ENCODE measurements at places on chromosomes 5 and 9.

- DNase-seq, result no peak
These were observed 11.9 kb downstream of the FGF18 start for GRCh38 chr5:171431251-171431777.

- DNase-seq, result peak; percentile 34
These were observed 263.9 kb downstream of the CHSY3 start for GRCh38 chr5:130168211-130168610.

DNA sequence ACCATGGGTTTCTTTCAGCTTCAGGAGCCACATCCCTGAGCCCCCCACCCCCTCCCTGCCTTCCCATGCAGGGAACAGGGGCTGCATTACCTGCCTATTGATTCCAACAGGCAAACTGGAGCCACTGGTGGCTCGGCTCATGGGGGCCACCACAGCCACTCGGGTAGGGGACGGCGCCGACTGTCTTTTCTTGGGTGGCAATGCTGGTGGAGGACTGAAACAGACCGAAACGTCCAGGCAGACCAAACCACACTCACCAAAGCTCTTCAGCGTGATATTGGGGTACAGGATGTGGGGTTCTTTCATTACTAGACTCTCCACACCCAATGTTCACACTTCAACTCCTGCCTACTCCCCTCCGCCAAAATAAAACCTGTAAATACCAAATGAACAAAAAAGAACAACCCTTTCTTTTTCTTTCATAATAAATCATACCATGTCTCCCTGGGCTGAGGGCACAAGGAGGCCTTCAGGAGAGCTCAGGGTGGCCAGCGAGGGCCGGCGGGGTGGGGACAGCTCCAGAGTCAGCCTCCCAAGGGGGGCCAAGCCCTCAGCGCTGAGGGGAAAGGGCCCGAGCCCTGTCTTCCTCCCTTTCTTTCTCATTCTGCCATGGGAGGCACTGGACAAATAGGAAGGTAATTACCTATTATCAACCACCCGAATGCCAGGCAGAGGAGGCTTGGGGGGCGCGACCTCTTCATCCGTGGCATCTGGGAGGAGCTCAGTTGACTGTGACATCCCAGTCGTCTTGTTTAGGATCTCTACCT, 83.3 kb downstream of the PRRT1B start:
- DNase-seq, result no peak

DNA sequence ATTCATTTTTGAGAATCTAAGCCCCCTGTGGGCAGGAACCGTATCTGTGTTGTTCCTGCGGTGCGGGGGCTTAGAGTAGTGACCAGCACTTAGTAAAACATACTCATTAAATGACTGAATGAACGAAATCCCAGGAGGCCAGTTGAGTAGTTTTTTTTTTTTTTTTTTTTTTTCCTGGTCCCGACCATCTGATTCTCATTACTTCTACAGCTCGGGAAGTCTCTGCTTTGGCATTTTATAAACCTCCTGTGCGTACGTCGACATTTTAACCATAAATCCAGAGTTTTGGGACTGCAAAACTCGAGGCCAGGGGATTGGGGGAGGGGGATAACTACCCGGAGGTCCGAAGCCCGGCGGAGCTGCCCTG, 31.5 kb upstream of the SPRY4 start:
- no peak for DNase-seq

DNA sequence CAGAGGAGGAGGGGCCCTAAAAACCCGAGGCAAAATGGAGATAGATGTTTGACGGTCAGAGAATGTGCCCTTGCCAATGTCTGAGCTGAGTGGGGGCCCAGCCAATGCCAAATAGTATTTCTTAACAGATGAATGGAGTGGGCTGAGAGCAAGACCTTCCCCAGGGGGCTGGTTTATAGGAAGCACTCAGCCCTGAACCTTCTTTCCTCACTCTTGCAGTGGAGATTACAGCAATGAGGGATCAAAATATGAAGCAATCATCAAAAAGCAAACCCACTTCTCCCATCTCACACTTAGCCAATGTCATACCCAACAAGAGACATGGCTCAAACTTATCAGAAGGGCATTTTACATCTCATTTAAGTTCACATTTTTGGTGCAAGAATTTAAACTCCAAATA, 350.3 kb downstream of the GADD45G start:
- no peak for DNase-seq

DNA sequence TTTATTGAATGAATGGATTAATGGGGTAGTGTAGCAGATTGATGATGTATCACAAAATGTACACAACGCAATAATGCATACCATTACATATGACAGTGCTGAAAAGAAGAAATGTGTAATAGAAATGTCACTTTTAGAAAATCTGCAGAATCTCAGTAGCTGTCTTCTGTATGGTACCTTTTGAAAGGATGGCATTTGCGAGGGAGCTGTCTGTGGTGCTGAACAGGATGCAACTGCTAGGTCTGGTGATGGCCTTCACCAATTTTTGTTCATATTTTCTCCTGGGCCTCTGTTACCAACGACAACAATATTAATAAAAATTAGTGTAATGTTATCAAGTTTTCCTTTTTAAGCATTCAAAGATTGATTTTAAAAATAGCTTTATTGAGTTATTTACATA, 36.2 kb upstream of the OTULIN start:
- peak; percentile 34 for DNase-seq

GRCh38 chr9:98372077-98372836, 116.8 kb upstream of the TBC1D2 start:
- peak; percentile 56 for DNase-seq

GRCh38 chr5:89595056-89595455, 712.1 kb upstream of the MEF2C start:
- DNase-seq, result no peak

All from muscle of back (tissue), 13 donors.